Neural progenitor cell (in vitro differentiated cells): ENCODE measurements at places on chromosomes 3 and 15. TPM values are rescaled to one million over a fixed set of nuclear protein-coding genes. Genes with fewer than 3 reads are reported as not detected.

Gene PRTG
- 508 and 574 TPM in 2 replicates for total RNA-seq

Gene CCR8
- total RNA-seq: not detected in 2 replicates

GRCh38 chr15:68570974-68571373, 7.8 kb upstream of the CORO2B start:
- peaks cover 27% of the 10 kb centered on the region for H3K4me1 ChIP-seq
- no peak overlapping the region for H3K4me3 ChIP-seq
- H3K36me3 ChIP-seq: no peaks in the 10 kb centered on the region
- no peaks in the 10 kb centered on the region for H3K27me3 ChIP-seq

- H3K36me3 ChIP-seq: peaks cover 29% of the 10 kb centered on the region
- no peak overlapping the region for H3K4me3 ChIP-seq
- no peak overlapping the region for H3K27ac ChIP-seq
- H3K27me3 ChIP-seq: no peaks in the 10 kb centered on the region
- no peaks in the 10 kb centered on the region for H3K4me1 ChIP-seq
- DNase-seq: no peak
Measured at GRCh38 chr3:56621681-56622080, 61.4 kb downstream of the TASOR start.

GRCh38 chr3:160565442-160566403, at the start of gene KPNA4:
Gene KPNA4 (minus strand): TSS chr3:160565571. CDS start chr3:160565282, 289 bp downstream.
- H3K4me3 ChIP-seq: peak within 1 kb of the TSS; percentile 84
- peaks cover 14% of the 10 kb centered on the region for H3K36me3 ChIP-seq
- H3K27me3 ChIP-seq: no peaks in the 10 kb centered on the region
- peaks cover 27% of the 10 kb centered on the region for H3K4me1 ChIP-seq
- peak; percentile 99 for DNase-seq

GRCh38 chr15:98628216-98628615, 20.1 kb upstream of the IGF1R start:
- no peaks in the 10 kb centered on the region for H3K36me3 ChIP-seq
- H3K4me3 ChIP-seq: no peak overlapping the region
- H3K27me3 ChIP-seq: no peaks in the 10 kb centered on the region
- H3K4me1 ChIP-seq: no peaks in the 10 kb centered on the region
- no peak for DNase-seq
- no peak overlapping the region for H3K27ac ChIP-seq

Gene HRH1
- 0.09 and 0.19 TPM in 2 replicates for total RNA-seq

GRCh38 chr3:14452740-14453710, 50.6 kb downstream of the SLC6A6 start:
- H3K4me3 ChIP-seq: no peak overlapping the region
- no peak for DNase-seq
- H3K27ac ChIP-seq: no peak overlapping the region
- peaks cover 4% of the 10 kb centered on the region for H3K4me1 ChIP-seq
- H3K27me3 ChIP-seq: no peaks in the 10 kb centered on the region
- H3K36me3 ChIP-seq: peaks cover under 1% of the 10 kb centered on the region

Gene LSAMP
- 13.3 and 18.0 TPM in 2 replicates for total RNA-seq

- no peaks in the 10 kb centered on the region for H3K36me3 ChIP-seq
- H3K4me1 ChIP-seq: peaks cover 35% of the 10 kb centered on the region
- H3K4me3 ChIP-seq: no peak overlapping the region
- no peaks in the 10 kb centered on the region for H3K27me3 ChIP-seq
Measured at GRCh38 chr3:23548706-23549105, 257.0 kb upstream of the UBE2E1 start.

DNA sequence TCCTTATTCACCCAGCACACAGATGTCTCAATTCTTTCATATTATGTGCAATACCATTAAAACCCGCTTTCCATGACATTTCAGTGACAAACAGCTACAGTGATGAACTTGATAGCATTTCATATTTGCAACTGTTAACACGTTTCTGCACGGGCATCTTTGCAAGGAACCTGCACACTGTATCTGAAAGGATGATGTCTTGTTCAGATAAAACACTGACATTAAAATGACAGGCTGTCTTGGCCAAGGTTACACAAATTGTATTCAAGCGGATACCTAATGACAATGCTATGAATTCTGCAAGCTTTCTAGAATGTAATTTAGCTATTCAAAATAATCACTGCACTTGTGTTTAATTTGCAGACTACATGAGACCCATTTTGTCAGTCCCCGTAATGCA, 529.2 kb downstream of the FOXP1 start:
- H3K4me3 ChIP-seq: no peak overlapping the region
- H3K36me3 ChIP-seq: no peaks in the 10 kb centered on the region
- H3K4me1 ChIP-seq: peaks cover 30% of the 10 kb centered on the region

Gene HRG
- not detected in 2 replicates for total RNA-seq
